ENCODE measurements at places on chromosomes 2 and 18.

DNA sequence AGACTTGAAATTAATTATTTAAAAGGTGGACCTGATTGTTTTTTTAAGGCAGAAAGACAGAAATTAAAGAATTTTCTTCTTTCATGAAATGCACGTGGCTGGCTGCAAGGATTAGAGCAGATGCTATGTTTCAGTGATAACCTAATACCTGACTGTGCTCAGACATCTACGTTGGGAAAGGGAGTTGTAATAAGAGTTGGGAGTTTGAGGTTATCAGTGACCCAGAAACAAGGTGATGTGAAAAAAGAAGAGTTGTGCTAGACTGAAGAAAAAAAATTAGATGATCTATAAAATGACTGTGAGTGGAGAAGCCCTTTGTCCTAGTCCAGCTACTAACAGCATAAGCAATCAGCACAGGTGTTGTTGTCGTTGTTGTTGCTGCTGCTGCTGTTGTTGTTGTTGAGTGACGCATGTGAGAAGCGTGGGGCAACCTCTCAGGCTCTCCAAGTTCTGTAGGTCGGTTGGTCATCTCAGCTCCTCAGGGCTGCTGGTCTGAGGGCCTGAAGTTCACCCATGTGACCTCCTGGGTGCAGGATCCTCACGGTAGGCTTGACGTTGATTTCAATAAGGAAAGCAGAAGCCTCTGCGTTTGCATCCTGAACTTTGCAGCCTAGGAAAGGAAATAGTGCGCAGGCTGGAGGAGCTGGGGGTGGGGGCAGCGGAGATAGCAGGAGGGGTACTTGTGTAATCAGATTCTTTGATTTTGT, 7.6 kb downstream of the POU3F3 start:
- no peak for DNase-seq

DNA sequence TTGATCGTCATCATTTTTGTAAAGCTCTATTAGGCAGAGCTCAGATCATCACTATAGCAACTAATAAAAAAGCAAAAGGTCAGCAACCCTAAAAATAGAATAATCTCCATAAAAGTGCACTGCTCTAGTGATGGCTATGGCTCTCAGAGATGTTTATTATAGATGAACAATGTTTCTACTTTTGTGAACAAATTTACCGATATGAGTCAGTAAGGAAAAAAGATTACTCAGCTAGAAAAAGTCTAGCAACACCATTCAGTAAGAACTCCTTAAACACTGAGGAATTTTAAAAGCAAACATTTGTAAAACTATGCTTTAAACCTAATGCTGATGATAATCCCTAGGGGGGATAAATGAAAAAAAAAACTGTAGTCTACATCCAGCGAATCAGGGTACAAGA, 69.6 kb downstream of the ACVR1C start:
- DNase-seq: no peak

DNA sequence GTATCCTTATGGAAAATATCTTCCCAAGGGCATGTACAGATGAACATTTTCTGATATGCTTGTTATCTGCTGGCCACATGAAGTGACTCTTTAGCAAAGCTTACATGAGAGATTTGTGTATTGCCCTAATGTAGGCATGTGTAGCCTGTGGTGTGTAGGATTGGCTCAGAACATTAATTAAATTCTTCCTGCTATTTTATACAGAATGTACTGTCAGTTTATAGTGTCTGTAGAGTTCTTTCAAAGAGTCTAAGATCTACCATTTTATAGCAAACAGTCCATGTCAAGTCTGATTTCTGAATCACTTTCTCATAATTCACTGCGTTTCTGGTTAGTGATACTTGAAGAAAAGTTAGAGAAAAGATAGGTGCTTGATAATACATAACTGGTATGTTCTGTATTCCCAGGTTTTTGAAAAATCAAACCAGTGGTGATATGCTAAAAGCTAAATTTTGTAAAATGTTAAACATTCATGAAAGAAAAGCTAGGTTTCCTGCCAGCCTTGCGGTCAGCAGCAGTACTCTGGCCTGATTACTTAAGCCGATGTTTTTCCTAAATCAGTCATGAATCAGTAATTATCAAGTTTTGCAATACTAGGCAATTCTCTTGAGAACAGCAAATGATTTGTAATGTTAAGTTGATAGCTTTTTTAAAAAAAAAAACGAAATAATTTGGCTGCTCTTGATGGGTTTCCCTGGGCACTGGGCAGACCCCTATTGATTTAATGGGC, 30.9 kb upstream of the EFEMP1 start:
- no peak for DNase-seq

GRCh38 chr2:45452866-45453265, 158.2 kb downstream of the SRBD1 start:
- DNase-seq: no peak

- DNase-seq: no peak
These were observed 20.2 kb downstream of the PSTPIP2 start for GRCh38 chr18:46051731-46052461.

GRCh38 chr2:196384729-196385128, 213.4 kb upstream of the STK17B start:
- DNase-seq: no peak

- no peak for DNase-seq
These were observed 364.7 kb downstream of the GPD2 start for GRCh38 chr2:156800781-156801361.

- no peak for DNase-seq
These were observed 50.5 kb downstream of the QPCT start for GRCh38 chr2:37394796-37395555.

GRCh38 chr2:36330473-36331395, 24.8 kb upstream of the CRIM1 start:
- DNase-seq: no peak

- no peak for DNase-seq
These were observed 25.9 kb downstream of the MROH2A start for GRCh38 chr2:233803994-233804393.

DNA sequence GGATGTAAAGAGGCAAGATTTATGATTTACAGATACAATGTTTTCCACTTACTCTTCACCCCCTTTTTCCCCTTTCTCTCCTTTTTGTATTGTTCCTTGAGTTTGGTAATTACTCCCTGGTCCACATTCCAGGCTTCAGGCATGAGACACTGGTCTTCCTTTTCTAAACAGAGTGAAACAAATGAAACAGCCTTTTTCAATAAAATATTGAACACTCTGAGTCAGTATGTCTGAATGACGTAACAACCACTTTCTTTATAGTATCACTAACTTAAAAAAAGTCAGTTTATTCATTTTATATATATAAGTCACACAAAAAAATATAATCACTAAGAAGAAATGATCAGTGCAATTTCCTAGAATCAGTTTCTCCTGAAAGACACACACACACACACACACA, 79.7 kb downstream of the STRN start:
- no peak for DNase-seq

DNA sequence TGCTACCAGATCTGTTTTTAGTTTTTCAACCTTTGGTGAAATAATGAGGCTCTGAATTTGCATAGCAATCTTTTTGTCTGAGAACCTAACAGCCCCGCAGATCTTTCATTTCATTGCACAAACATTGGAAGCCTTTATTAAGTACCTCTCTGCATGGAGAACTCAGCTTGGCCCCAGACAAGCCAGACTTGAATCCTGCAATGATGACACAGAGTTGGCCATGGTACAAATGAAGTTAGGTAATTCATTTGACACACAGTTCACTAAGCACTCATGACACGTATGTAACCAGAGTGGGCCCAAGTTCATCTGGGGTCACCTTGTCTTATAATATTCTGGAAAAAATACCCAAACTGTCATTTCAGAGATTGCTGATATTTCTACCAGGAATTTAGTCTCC, 439.1 kb upstream of the ID2 start:
- no peak for DNase-seq

- DNase-seq: no peak
These were observed 101.1 kb upstream of the GLI2 start for GRCh38 chr2:120634533-120634932.

DNA sequence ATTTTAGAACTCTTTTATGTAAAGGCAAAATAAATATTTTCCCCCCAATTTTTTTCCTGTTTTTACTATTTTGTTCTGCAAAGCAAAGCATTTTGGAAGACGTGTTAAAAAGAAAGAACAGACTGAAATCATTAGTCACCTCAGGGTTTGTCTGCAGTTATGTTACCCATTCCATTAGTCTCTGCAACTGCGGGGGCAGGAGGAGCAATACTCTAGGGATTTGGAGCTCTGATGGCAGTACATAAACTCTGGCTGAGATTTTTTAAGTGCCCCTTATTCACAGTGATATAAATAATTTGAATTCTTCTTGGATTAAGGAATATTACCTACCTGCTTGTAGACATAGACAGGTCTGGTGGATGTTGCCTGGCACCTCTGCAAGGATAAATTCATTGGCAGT, 88.0 kb upstream of the CELF4 start:
- DNase-seq: no peak

DNA sequence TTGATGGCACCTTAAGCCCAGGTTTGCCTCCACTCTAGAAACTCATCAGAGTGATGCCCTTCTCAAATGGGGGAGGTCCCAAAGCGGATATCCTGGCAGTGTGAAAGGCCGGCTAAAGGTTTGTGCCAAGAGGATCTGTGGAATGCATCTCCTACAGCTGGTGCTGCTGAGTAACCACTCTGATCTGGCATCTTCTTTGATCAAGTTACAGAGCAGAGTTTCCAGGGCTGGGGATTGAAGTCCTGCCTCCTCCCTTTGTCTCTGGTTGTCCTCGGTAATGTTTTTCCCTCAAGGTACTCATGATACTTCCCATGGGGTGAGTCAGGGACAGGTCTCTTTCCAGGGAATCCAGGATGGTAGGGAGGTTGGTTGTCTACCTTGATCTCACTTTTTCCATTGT, 24.6 kb downstream of the PRKRA start:
- DNase-seq: no peak

- no peak for DNase-seq
These were observed 206.2 kb downstream of the RTP5 start for GRCh38 chr2:242075696-242076095.

GRCh38 chr18:53305461-53305860, 919.0 kb downstream of the MBD2 start:
- no peak for DNase-seq

- DNase-seq: no peak
These were observed 115.9 kb downstream of the UPP2 start for GRCh38 chr2:158217593-158217992.

GRCh38 chr2:241868661-241869081, 858 bp upstream of the RTP5 start:
- no peak for DNase-seq

DNA sequence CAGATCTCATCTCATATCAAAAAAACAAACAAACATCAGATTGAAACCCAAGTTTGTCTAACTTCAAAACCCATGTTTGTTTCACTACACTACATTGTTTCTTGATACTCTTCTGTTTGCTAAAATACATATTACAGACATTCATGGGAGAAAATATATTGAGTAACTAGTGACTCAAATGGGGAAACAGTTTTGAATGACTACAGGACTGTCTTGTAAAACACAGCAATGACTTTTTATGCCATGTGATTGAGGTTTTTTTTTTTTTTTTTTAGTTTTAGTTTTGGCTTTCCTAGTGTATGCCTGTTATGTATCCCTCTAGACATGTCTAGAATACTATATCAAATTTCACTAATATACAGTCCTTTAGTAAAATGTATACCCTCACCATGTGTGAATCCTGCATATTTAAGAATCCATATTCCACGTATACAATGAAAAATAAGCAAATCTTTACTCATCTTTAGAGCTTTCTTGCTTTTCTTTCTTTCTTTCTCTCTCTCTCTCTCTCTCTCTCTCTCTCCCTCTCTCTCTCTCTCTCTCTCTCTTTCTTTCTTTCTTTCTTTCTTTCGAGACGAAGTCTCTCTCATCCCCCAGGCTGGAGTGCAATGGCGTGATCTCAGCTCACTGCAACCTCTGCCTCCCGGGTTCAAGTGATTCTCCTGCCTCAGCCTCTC, 46.6 kb upstream of the SERTAD2 start:
- no peak for DNase-seq

DNA sequence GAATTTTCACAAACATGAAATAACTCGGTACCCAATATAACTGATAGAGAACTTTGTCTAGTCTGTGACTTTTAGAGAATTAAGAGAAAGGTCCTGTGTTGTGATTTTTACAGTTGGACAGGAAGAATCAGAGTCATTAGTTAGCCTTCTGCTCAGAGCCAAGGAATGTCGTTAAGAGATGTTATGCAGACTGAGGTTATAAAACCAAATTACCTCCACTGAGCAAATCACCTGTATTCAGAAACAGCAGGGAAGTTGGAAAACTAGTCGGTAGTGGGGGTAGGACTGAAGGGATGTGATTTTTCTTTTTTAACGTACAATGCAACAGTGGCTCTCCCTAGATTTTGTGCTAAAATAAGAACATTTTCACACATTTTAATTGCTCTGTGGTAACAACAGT, 18.5 kb downstream of the TANK start:
- DNase-seq: no peak

DNA sequence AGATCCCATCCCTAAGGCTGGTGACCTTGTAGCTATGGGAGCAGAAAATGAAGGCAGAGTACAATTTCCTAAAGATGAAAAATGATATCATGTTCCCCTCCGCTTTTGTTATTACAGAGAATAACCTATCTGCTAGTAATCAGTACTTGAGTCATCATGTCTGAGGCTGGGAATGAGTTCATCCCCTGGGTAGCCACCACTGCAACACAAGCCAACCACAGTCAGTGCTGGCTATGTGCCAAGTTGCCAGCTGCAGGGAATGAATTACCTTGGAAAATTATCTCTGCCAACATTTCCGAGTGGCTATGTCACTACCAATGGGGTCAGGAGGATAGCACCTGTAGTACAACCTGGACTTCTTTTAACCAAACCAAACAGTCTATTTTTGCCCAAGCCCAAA, 1094.7 kb upstream of the DDX18 start:
- DNase-seq: no peak

- DNase-seq: no peak
These were observed 3.0 kb upstream of the OTX1 start for GRCh38 chr2:63047321-63048279.

- no peak for DNase-seq
These were observed 38.0 kb upstream of the NEDD4L start for GRCh38 chr18:58005885-58006523.

DNA sequence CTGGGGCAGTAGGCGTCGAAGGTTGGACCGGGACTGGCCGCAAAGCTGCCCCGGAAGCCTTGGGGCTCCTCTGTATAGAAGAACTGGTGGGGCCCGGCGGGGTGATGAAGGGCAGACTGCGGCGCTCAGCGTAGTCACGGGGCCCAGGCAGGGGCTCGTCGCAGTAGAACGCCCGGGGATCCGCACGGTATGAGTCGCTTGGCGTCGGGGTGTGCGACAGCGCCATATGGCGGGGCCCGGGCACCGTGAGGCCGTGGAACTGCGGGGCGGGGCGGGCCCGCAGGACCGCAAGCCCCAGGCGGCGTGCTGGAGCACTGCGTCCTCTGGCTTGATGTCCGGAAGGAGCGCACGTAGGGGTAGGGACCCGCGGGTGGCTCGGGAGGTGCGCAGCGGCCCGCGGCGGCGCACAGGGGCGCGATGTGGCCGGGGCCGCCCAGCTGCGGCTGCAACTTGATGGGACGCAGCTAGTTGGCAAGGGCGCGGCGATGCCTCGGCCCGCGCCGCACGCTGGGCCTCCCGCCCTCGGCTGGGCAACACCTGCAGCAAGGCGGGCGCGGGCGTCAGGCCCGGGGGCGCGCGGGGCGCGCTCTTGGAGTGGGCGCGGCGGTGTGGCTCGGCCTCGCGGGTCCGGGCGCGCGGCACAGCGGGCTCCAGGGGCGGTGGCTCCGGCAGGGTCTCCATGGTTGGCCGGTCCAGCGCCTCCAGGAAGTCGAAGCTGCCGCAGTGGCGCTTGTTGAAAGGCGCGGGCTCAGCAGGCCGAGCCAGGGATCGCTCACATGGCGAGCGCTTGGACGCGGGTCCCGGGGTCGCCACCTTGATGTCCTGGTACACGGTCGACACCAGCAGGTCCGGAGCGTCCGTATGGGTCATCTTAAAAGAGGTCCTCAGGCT, 251.4 kb downstream of the ANKRD30B start:
- no peak for DNase-seq

- no peak for DNase-seq
These were observed 20.3 kb downstream of the MRPL19 start for GRCh38 chr2:75666911-75667310.
